ENCODE measurements at places on chromosomes 1 and 21. TPM values are rescaled to one million over a fixed set of nuclear protein-coding genes. Genes with fewer than 3 reads are reported as not detected.

Gene RYR2
- not detected for total RNA-seq

GRCh38 chr1:145747398-145748247, 28.3 kb downstream of the CD160 start:
- H3K36me3 ChIP-seq, result peaks cover 77% of the 10 kb centered on the region
- no peak overlapping the region for H3K4me3 ChIP-seq
- DNase-seq, result no peak
- H3K27me3 ChIP-seq, result no peaks in the 10 kb centered on the region

Gene MIXL1
- not detected for total RNA-seq

- H3K36me3 ChIP-seq, result peaks cover 21% of the 10 kb centered on the region
- H3K4me1 ChIP-seq, result peaks cover 19% of the 10 kb centered on the region
- H3K27me3 ChIP-seq, result no peaks in the 10 kb centered on the region
- H3K4me3 ChIP-seq, result no peak overlapping the region
- peak overlapping the region; percentile 57 for H3K27ac ChIP-seq
- DNase-seq, result peak; percentile 84
Observed at GRCh38 chr1:31422505-31423319, 9.7 kb downstream of the SERINC2 start.

- H3K4me3 ChIP-seq, result no peak overlapping the region
- no peaks in the 10 kb centered on the region for H3K4me1 ChIP-seq
- DNase-seq, result no peak
Observed at GRCh38 chr1:12034381-12034801, 15.1 kb downstream of the MIIP start.

Gene SPRR1B
- total RNA-seq, result not detected

GRCh38 chr21:28826569-28826968, 166.1 kb downstream of the LTN1 start:
- H3K36me3 ChIP-seq, result no peaks in the 10 kb centered on the region
- no peaks in the 10 kb centered on the region for H3K27me3 ChIP-seq
- H3K4me3 ChIP-seq, result no peak overlapping the region
- no peak overlapping the region for H3K27ac ChIP-seq

GRCh38 chr1:199170711-199171110, 531.9 kb downstream of the PTPRC start:
- no peaks in the 10 kb centered on the region for H3K4me1 ChIP-seq
- H3K27ac ChIP-seq, result no peak overlapping the region
- H3K4me3 ChIP-seq, result no peak overlapping the region

- H3K27ac ChIP-seq, result no peak overlapping the region
- peaks cover 4% of the 10 kb centered on the region for H3K27me3 ChIP-seq
- DNase-seq, result no peak
- no peaks in the 10 kb centered on the region for H3K4me1 ChIP-seq
- no peaks in the 10 kb centered on the region for H3K36me3 ChIP-seq
Observed at GRCh38 chr1:90509225-90510048, 207.7 kb downstream of the BARHL2 start.

DNA sequence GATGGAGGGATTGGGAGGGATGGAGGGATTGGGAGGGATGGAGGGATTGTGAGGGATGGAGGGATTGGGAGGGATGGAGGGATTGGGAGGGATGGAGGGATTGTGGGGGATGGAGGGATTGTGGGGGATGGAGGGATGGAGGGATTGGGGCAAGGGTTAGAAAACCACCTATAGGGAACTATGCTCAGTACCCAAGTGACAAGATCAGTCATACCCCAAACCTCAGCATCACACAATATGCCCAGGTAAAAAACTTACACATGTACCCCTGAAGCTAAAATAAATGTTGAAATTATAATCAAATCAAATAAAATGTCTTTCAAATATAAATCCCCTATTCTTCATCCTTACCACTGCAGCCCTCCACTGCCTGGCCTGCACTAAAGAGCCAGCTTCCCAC, 72.8 kb upstream of the HNRNPU start:
- no peaks in the 10 kb centered on the region for H3K27me3 ChIP-seq
- H3K27ac ChIP-seq, result no peak overlapping the region

- DNase-seq, result no peak
- peaks cover 16% of the 10 kb centered on the region for H3K27me3 ChIP-seq
- no peak overlapping the region for H3K27ac ChIP-seq
Observed at GRCh38 chr1:17802164-17802563, 47.0 kb downstream of the ACTL8 start.

- H3K4me3 ChIP-seq, result no peak overlapping the region
- no peaks in the 10 kb centered on the region for H3K27me3 ChIP-seq
- no peak for DNase-seq
- H3K36me3 ChIP-seq, result no peaks in the 10 kb centered on the region
Observed at GRCh38 chr1:53605181-53605580, 133.8 kb downstream of the GLIS1 start.

DNA sequence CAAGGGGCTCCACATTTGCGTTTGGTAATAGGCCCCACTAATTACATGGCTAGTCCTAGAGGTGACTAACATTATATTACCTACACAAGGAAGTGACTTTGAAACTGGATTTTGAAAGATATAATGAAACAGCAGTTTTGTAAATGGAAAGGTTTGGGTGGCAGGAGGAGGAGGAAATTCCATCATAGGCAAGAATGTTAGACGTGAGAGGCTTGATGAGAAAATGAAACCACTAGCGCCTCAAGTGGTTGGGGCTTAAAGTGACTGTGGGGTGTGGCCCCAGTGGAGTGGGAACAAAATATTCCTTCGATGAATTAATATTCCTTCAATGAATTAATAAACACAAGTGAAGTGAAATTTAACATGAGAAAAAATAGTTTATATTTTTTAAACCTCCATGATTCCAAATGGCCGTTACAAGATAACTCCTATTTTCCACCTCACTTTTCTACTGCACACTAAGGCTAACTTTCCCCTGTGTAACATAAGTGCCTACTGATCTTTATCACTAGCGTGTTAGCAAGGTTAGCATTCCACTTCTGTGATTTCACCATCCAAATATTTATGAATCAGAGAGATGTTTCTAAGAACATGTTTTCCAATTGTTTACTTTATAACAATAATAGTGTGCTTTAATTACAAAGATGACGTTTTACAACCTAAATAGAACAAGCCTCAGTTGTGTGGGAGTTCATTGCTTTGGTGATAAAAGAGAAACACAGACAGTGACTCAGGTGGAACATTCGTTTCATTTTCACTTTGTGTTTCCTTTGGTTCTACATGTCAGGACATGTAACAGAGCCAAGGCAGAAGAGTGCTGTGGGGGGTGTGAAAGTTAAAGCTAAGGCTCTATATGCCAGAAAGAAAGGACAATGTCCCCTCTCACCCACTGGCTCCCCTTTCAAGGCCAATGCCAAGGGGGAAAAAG, 12.5 kb upstream of the ATF3 start:
- H3K4me1 ChIP-seq, result peaks cover 22% of the 10 kb centered on the region
- H3K27ac ChIP-seq, result peak overlapping the region; percentile 100
- no peaks in the 10 kb centered on the region for H3K36me3 ChIP-seq

Gene HLX
- 8.3 TPM for total RNA-seq

Gene BTBD8
- 5.1 TPM for total RNA-seq

DNA sequence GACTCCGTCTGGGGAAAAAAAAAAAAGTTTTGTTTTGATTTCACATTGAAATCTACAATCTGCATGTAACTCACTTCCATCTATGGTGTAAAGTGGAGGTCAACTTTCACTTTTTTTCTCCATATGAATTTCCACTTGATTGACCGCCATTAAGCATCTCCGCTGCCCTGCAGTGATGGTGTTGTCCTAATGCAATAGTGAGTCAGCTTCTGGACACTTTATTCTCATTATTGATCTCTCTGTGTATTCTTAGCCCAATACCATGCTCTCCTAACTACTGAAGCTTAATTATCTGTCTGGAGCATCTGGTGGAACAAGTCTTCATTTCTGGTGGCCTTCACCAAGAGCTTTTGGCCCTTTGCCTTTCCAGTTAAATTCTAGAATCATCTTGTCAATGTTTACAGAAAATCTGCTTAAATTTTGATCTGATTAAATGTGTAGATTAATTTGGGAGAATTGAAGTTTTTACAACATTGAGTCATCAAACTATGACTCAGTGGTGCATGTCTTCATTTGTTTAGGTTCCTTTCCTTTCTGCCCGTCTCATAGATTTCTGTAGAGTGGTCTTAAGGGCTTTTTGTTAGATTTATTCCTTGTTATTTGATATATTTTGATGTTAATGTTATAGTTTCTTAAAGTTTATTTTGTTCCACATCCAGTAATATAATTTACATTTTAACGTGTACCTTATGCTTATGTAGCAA, 181.5 kb downstream of the PRDM2 start:
- no peak overlapping the region for H3K27ac ChIP-seq
- no peaks in the 10 kb centered on the region for H3K4me1 ChIP-seq
- H3K36me3 ChIP-seq, result no peaks in the 10 kb centered on the region
- H3K27me3 ChIP-seq, result no peaks in the 10 kb centered on the region
- H3K4me3 ChIP-seq, result no peak overlapping the region
- no peak for DNase-seq

Gene CD34
- 0.44 TPM for total RNA-seq

DNA sequence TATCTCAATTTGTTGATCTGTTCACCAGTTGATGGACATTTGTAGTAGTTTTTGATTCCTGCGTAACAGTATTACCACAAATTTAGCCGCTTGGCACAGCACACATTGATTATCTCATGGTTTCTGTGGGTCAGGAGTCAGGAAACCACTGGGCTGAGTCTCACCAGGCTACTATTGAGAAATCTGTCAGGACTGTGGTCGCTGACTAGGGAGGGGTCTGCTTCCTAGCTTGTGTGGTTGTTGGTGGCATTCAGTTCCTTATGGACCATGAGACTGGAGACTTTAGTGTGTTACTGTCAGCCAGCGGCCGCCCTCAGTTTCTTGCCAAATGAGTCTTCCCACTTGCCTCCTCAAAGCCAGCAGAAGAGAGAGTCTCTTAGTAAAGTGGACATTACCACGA, 9.8 kb downstream of the PEX14 start:
- no peaks in the 10 kb centered on the region for H3K4me1 ChIP-seq
- no peak overlapping the region for H3K27ac ChIP-seq
- no peak overlapping the region for H3K4me3 ChIP-seq
- peaks cover 3% of the 10 kb centered on the region for H3K36me3 ChIP-seq

Gene RNF186
- total RNA-seq, result not detected

Gene HTR1D
- not detected for total RNA-seq

DNA sequence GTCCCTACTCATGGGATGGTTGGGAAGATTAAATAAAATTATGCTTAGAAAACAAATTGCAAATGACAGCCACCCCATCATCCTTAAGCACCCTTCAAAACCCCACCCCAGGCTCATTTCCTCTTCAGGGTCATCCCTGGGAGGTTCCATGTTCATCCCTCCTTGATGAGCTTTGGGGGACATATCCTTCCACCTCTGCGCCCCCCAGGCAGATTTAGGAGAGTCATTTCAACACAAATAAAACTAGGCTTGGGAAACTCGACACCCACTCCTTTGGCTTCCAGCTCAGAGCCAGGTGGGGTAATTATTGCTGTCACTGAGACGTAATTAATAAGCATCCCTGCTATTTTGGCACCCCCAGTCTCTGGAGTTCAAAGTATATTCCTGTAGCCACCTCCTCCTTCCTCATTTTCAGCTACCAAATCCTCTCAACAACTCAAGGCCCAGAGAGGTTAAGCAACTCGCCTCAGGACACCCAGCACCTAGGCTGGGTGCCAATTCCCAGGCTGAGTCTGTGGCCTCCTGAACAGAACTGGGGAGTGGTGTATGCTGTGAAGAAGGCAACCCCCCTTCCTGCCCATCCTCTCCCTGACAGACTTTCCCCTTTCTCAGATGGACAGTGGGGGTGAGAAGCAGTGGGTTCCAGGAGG, 595 bp downstream of the CRYBG2 start:
- H3K27me3 ChIP-seq, result peaks cover 13% of the 10 kb centered on the region
- H3K4me3 ChIP-seq, result no peak overlapping the region
- peaks cover 16% of the 10 kb centered on the region for H3K4me1 ChIP-seq
- no peak overlapping the region for H3K27ac ChIP-seq

GRCh38 chr1:178038372-178038771, 55.5 kb upstream of the RASAL2 start:
- H3K4me1 ChIP-seq, result peaks cover 8% of the 10 kb centered on the region
- H3K27ac ChIP-seq, result no peak overlapping the region
- H3K4me3 ChIP-seq, result no peak overlapping the region
- no peak for DNase-seq
- no peaks in the 10 kb centered on the region for H3K27me3 ChIP-seq
- H3K36me3 ChIP-seq, result no peaks in the 10 kb centered on the region

DNA sequence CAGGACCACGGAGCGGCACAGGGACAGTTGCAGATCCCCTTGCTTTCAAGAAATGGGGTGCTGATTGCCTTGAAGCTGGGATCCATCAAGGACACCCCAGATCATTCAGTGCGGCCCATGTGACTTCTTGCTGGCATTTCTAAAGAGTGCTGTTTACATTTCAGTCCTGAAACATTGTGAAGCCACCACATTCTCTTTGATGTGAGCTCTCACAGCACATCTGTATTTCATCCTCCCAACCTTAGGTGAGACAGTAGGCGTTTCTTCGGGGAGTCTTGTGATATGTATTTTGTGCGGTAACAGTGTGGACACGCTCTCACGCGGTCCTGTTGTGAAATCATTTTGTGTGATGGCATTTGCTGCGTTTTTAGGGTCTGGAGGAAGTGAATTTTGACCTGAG, 57.2 kb downstream of the CACHD1 start:
- H3K27me3 ChIP-seq, result no peaks in the 10 kb centered on the region
- H3K27ac ChIP-seq, result no peak overlapping the region
- no peaks in the 10 kb centered on the region for H3K4me1 ChIP-seq
- H3K36me3 ChIP-seq, result no peaks in the 10 kb centered on the region
- H3K4me3 ChIP-seq, result no peak overlapping the region

Gene TTC39A
- not detected for total RNA-seq

GRCh38 chr1:204088596-204088995, 15.7 kb downstream of the SOX13 start:
- H3K36me3 ChIP-seq, result no peaks in the 10 kb centered on the region
- no peak overlapping the region for H3K4me3 ChIP-seq
- peaks cover 8% of the 10 kb centered on the region for H3K4me1 ChIP-seq
- no peak overlapping the region for H3K27ac ChIP-seq

Gene PRAMEF11
- total RNA-seq, result not detected

DNA sequence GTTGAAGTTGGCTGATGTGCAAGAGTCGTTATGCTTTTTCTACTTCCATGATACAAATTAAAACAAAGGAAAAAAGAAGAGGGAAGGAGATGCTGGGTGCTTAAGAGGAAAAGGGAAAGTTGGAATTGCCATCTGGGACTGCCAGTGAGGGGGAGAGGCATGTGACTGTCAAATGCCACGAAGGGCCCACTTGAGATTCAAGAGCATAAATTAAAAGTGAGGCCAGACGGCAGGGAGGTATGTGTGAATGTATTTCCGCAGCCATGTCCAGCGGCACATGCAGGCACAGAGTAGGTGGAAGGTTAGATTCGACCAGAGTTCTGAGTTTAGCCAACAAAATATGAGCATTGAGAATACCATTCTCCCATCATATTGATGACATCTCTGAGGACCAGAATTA, 32.0 kb downstream of the NFASC start:
- no peak for DNase-seq
- H3K27ac ChIP-seq, result no peak overlapping the region
- H3K4me1 ChIP-seq, result no peaks in the 10 kb centered on the region
- 0 out of 2 replicates have a peak, but pooled peaks cover 8% of the 10 kb centered on the region for H3K27me3 ChIP-seq
- no peak overlapping the region for H3K4me3 ChIP-seq
- no peaks in the 10 kb centered on the region for H3K36me3 ChIP-seq

GRCh38 chr1:229342656-229343569, at the start of gene CCSAP:
Gene CCSAP (minus strand): TSS chr1:229343047. CDS start chr1:229342465, 582 bp downstream.
- peak within 1 kb of the TSS; percentile 41 for H3K27ac ChIP-seq
- DNase-seq, result no peak
- H3K36me3 ChIP-seq, result peaks cover 14% of the 10 kb centered on the region
- peaks cover 14% of the 10 kb centered on the region for H3K4me1 ChIP-seq
- peak within 1 kb of the TSS; percentile 96 for H3K4me3 ChIP-seq

All from SJSA1 (cell line).